ENCODE measurements at places on chromosomes 1 and 21.

- DNase-seq, result no peak
Measured at GRCh38 chr21:17693801-17694200, 81.1 kb upstream of the BTG3 start.

DNA sequence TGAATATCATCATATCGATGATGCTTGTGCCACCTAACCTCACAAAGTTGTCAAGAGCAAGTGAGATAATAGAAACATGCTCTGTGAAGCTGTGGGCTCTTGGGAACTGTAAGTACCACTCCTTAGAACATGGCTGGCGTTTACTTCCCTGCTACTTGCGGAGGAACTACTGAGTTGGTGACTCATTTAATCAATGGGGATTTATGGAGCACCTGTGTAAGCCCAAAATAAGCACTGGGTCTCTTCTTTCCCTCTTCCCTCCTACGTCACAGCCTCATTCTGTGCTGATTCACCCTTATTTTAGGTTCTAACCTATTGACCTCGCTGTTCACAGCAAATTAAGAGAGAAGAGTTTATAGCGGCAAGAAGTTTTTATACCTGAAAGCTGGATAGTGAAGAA is 52.9 kb downstream of the PRDM2 start:
- DNase-seq, result no peak

DNA sequence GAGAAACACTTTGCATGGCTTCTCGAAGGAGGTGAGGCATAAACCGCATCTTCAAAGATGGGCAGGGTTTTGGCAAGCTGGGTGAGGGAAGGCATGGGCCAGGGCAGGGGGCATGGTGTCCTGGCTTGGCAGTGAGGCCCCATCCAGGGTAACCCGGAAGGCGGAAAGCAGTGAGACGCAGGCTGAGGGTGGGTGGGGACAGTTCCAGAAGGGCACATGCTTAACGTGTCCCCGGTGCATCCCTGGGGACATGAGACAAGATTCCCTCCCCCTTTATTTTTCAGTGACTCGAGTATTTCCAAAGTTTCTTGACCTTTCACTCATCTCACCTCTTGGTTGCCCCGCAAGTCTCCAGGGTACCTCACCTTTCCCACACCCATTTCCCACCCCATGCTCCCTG is 122.8 kb upstream of the SLC25A33 start:
- DNase-seq, result no peak

GRCh38 chr1:16420424-16421118 is 16.7 kb downstream of the SPATA21 start:
- DNase-seq, result peak; percentile 24

- DNase-seq, result no peak
Measured at GRCh38 chr1:186046437-186047211, 312.4 kb downstream of the HMCN1 start.

Measured in activated CD4-positive, alpha-beta T cell treated with anti-CD3 and anti-CD28 coated beads for 1 hour (primary cell).